NCI-H460 (cell line): ENCODE measurements at places on chromosomes 3 and 15. TPM values are rescaled to one million over a fixed set of nuclear protein-coding genes. Genes with fewer than 3 reads are reported as not detected.

GRCh38 chr3:78183906-78184599, 1144.2 kb downstream of the ROBO2 start:
- DNase-seq: no peak

The ZPLD1 gene
- not detected in 2 replicates for total RNA-seq

GRCh38 chr15:98841419-98841970, 166.1 kb downstream of the PGPEP1L start:
- no peak for DNase-seq

The UPK1B gene
- total RNA-seq: not detected in 2 replicates

GRCh38 chr3:119883461-119884160, 101.7 kb downstream of the NR1I2 start:
- DNase-seq: no peak
